ENCODE measurements at places on chromosomes 13 and 19.

DNA sequence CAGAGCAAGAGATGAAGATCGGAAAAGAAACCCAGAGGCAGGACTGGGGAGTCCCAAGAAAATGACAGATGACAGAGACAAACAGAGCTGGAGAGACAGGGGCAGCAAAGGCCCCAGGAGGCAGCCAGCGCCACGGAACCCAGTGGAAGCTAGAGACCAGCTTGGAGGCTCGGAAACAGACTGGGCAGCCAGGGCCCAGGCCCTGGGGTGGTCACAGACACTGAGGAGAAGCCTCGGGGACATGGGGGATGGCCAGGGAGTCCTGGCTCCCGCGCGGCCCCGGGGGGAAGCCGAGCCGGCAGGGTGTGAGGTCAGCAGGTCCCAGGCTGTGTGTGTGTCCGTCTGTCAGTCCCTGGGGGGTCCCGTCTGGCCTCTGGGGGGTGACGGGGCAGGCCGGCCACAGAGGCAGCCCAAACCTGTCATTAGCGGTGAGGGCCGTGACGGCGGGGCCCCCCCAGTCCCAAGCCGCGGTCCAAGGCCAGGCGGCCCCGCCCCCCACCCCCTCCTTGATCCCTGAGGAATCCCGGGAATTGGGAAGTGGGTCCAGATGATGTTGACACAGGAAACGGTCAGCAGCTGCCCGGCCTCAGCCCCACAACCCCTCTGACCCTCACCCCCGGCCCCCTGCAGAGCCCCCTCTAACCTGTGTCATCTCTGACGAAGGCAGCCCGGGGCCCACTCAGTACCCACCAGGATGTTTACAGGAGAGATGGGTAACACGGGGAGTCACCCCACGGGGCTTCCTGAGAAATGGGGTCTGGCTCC lies 2.5 kb upstream of the TMEM190 start:
- DNase-seq, result no peak

DNA sequence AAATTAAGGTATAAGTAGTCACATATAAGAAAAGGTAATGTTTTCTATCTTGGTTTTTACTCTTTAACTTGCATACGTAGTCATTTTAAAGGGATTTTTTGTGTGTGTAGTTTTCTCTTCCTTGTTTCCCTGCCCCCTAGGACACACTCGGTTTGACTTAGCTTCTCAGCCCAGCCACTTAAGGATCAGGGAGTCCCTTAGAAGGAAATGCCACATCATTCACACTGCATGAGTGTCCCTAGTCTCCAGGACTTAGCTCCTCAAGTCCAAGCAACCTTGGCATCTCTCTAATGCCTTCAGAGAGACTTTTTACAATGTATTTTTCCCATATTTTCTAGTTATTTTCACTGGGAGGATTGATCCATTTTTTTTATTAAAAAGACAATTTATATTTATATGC lies 1407.7 kb downstream of the EFNB2 start:
- no peak for DNase-seq

DNA sequence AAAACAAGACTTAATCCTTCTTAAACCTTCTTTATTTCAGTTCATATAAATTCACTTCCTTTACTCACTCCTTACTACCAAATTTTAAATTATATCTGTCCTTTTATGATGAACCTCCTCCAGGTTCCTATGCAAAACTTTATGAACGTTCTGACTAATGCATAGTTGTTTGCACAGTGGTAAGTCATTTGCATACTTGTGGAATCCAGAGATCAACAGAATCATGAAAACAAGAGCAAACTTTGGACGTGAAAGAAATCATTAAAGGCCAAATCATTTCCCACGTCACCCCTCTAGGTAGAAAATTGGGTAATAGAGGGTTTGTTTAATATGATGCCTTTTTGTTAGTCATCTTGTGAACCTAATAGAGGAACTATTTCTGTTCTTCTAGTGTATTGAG lies 32.3 kb upstream of the MYCBP2 start:
- no peak for DNase-seq

DNA sequence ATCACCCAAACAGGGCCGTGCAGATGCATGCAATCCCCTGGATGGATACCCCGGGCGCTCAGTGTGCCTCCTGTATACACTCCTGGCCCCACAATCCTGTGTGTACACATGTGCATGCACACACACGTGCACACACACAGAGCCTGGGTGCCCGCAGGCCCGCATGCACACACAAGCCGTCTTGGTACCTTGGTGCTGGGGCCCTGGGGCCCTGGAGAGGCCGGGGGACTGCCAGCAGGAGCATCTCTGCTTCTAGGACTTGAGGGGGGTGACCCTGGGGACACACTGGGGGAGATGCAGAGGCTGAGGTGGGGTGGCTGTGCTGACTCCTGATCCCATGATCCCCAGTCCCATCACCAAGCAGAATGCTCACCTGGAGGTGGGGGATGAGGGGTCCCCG lies 15.6 kb upstream of the EPOR start:
- no peak for DNase-seq

- DNase-seq, result peak; percentile 17
These were observed 134.0 kb downstream of the ENOX1 start for GRCh38 chr13:43652760-43653159.

- DNase-seq, result no peak
These were observed 24.6 kb downstream of the RNF17 start for GRCh38 chr13:24788538-24788937.

DNA sequence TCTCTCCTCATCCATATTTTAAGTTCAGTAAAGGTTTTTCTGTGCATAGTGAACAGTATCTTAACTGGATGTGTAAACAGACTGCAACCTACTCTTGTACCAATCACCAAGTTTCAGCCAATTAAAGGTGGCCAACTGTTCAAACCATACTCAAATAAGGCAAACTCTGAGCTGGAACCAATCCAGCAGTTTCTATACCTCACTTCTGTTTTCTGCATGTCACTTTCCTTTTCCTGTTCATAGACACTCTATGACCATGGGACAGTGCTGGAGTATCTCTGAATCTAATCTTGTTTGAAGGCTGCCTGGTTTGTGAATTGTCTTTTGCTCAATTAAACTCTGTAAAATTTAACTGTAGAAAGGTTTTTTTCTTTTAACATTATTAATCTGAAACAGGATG lies 470.3 kb upstream of the SLITRK6 start:
- no peak for DNase-seq

DNA sequence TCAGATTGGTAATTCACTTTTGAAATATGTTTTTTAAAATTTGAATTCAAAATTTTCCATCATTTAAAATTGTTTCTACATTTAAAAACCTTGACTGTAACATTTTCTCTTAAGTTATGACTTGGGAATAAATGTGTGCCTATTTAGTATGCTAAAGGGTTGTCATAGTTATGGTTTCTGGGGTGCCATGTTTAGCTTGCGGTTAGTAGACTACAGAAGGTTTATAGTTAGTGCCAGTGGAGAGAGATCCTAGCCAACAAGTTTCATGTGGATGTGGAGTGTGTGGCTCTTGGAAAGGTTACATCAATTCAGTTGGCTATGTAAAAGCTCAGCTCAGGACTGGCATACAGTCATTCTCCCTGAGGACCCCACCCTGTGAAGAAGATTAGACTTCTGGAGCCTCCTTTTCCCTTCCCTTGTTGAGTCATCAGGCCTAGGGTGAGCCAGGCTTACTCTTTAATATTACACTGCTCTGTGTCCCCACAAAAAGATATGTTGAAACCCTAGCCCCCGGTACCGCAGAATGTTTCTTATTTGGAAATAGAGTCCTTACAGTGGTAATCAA lies 20.4 kb downstream of the LMO7 start:
- DNase-seq, result no peak

- DNase-seq, result no peak
These were observed 55.4 kb upstream of the ATP12A start for GRCh38 chr13:24624801-24625231.

DNA sequence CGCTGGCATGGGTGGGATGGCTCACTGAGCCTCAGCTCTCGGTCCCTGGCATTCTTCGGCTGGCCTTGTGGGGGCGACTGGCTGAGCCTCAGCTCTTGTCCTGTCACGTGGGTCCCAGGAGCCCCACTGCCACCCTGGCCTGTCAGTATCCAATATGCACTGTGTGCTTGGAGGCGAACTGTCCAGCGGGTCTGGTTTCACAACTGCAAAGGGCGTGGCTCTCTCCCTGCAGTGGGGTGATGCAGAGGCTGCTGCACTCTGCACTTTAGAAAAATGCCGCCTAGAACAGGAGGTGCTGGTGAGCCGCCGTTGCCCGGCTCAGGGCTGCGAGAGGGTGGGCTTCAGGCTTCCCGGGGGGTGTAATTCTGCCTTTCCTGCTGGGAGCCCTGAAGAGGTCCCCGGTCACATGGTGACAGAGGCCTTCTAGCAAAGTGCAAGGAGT lies 17.0 kb upstream of the TMEM255B start:
- peak; percentile 88 for DNase-seq

DNA sequence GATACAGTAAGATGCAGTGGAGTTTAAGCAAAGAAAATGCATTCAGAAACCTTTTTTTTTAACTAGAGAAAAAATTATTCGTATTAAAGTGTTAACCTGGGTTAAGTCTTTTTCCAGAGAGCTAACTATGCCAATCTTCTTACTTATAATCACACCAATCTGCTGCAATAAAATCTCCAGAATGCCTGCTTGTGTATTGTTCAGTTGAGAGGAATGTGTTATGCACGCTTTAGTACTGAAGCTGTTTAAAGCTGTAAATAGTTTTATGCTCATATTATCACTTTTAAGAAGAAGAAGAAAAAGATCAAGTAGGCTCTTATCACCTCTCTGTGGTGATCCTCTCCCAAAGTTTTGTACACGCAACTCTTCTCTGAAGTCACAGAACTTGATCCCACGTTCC lies 528.7 kb downstream of the RFC3 start:
- DNase-seq, result no peak

DNA sequence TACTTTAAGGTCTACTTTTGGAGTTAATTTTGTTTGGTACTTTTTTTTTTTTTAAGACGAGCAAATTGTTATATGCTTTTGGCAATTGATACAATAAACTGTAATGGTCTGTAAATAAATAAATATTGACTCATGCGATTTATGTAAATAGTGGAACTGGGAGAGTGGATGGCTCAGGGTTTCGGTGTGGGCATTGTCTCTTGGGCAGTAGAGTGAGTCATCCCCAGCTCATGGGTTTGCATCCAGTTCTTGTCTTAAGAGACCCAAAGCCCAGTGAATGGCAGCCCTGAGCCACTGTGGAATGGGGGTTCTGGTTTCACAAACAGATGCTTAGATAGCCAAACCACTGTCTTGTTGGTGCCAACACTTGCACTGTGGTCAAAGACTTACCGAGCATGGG lies 33.0 kb downstream of the FGF9 start:
- no peak for DNase-seq

GRCh38 chr13:65468628-65469027 lies 1761.5 kb downstream of the PCDH9 start:
- DNase-seq, result no peak

DNA sequence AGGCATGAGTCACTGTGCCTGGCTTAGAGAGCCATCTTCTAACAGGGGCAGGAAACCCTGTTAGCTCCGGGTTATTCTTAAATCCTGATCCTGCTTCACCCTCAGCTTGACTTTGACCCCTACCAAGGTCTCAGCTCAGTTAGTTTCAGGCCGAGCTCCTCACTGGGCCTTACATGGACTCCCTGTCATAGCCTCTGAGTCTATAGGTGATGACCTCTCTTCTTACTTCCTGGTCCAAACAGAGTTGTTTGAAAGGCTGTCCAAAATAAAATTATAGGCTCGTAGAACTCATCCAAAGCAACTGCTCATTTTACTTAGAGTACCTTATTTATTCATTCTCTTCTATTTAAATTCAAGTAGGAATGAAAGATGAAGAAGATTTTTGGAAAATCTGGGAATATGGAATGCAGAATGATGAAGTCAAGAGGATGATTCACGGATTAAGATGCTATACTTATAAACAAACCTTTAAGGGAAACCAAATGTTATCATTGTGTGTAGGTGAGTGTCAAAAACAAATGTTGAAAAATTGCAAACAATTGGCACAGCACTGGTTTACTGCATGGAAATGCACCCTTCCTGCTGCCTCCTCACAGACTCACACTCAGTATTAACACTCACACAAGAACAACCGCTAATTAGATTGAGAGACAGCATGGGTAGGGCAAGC lies 174.1 kb downstream of the RGCC start:
- DNase-seq, result no peak

DNA sequence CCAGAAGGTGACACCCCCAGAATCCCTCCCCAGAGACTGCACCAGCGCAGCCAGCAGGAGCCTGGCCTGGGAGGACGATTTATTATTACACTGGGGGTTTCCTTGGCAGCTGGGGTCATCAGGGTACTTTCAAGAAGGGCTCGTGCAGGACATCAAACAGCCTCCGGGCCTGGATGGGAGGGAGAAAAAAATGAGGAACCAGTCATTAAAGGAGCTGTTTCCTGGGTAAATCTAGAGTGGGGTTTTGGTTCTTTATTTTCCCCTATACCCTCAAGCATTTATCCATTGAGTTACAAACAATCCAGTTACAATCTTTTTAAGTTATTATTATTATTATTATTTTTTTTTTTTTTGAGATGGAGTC lies 3.1 kb downstream of the POLR1G start:
- no peak for DNase-seq

DNA sequence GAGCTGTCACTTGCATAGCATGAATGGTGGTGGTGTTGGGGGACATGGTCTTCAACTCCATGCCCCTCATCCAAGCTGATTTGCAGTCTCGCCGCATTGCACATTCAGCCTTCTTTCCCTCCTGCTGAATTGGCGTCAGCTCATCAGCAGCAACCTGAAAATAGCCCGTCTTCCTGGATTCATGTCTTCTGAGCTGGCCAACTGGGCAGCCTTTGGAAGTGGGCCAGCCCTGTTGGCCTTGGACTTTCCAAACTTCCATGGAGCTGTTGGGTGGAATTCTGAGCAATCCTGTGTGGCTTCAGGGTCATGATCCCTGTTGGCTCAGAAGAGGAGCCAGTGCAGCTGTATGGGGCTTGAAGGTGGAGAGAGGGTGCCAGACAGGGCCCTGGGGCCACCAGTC lies 68.8 kb downstream of the ZNF536 start:
- DNase-seq, result no peak

- DNase-seq, result no peak
These were observed 937 bp downstream of the ZNF841 start for GRCh38 chr19:52094526-52095130.

GRCh38 chr19:8261347-8261746 lies 46.8 kb downstream of the CD320 start:
- no peak for DNase-seq

- DNase-seq, result peak; percentile 66
These were observed 19.6 kb downstream of the TMEM150B start for GRCh38 chr19:55305491-55305890.

DNA sequence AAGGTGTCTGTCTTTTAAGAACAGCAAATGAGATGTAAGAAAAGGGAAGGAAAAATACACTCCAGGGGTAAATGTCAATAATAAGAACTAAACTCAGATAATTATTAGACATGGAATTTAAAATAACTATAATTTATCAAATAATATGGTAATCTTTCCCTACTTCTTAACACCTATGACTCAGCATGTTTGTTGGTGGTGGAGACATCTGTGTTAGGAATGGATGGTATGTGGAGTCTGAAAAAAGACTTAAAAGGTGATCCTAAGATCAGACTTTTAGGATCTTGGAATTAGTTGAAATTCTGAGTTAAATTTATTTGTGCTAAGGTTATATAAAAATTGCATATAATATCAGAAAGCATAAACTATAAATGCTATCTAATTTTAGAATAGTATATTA lies 915.1 kb downstream of the SLITRK5 start:
- DNase-seq, result no peak
